ENCODE measurements at places on chromosomes 4 and X.

GRCh38 chr4:25821267-25821666 is 41.5 kb downstream of the SEL1L3 start:
- no peak for DNase-seq

DNA sequence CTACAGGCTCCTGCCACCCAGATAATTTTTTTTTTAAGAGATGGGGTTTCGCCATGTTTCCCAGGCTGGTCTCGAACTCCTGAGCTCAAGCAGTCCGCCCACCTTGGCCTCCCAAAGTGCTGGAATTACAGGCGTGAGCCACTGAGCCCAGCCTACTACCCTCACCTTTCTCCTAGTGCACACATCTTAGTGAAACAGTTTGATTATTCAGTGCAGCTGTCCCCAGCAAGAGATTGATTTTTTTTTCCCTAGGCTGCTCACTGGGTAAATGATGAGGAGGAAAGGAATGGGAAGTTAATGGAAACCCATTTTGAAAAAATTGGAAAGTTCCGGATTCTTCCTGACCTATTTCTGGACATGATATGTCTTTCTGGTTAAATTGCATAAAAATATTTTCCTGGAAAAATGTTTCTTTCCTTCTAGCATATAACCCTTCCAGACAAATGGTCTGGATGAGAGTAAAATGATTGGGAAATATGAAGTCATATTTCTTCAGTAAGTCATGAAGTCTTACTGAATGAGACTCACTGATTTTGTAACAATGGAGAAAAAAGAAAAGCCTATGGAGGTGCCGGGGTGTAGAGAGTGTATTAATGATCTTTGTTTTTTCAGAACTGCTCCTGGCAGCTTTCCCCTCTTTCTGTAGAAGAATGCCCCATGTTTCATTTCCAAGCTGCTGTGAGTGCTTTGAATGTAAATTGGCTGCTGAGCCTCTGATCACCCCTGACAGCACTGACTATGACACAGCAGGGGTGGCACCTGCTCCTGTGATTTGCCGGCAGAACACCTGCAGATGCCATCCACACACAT is 19.5 kb upstream of the ZNF41 start:
- DNase-seq: no peak

- no peak for DNase-seq
These were observed 115.0 kb upstream of the KCNIP4 start for GRCh38 chr4:22063613-22064012.

DNA sequence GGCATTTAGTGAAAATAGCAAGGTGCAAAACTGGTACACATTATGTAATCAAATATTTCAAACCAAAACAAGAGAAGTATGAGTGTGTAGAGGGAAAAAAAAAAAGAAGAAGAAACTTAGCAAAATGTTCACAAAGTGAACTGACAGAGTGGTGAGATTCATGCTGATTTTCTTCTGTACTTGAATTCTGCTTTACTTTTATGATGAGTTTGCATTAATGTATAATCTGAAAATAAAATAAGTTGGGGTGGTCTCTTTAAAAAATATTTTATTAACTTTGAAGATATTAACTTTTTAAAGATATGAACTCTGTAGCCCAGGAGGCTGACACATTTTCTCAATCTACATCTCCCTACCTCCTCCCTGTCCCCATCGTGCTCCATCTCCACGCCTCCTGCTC is 185.1 kb downstream of the QDPR start:
- DNase-seq: no peak

GRCh38 chrX:119760026-119760877 is 1.9 kb downstream of the SOWAHD start:
- DNase-seq: no peak

- DNase-seq: no peak
These were observed 133.6 kb upstream of the GRPR start for GRCh38 chrX:15989716-15990115.

DNA sequence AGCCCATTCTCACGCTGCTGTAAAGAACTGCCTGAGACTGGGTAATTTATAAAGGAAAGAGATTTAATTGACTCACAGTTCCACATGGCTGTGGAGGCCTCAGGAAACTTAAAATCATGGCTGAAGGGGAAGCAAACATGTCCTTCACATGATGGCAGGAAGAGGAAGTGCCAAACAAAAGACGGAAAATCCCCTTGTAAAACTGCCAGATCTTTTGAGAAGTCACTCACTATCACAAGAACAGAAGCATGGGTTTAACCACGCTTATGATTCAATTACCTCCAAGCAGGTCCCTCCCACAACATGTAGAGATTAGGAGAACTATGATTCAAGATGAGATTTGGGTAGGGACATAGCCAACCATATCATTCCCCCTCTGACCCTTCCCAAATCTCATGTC is 335.5 kb downstream of the IL15 start:
- DNase-seq: no peak

DNA sequence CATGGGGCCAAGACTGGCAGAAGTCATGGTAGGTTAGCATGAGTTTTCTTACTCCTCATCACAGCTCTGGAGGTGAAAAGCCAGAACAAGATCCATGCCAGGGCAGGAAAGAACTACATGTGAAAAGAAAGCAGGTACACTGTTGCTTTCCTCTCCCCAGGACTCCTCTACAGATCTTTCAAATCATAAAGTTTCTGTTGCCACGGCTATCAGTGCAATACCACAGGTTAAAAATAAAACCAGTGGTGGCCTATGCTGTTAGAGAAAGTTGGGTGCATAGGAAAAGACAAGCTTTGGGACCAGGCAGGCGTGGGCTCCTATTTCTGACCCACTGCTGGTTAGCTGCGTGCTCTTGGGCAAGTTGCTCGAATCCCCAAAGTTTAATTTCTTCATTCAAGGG is 81.4 kb downstream of the SH3RF1 start:
- DNase-seq: no peak

- no peak for DNase-seq
These were observed 43.5 kb upstream of the CITED1 start for GRCh38 chrX:72349190-72349589.

GRCh38 chr4:158624889-158625478 is 46.7 kb downstream of the C4orf46 start:
- peak; percentile 42 for DNase-seq

DNA sequence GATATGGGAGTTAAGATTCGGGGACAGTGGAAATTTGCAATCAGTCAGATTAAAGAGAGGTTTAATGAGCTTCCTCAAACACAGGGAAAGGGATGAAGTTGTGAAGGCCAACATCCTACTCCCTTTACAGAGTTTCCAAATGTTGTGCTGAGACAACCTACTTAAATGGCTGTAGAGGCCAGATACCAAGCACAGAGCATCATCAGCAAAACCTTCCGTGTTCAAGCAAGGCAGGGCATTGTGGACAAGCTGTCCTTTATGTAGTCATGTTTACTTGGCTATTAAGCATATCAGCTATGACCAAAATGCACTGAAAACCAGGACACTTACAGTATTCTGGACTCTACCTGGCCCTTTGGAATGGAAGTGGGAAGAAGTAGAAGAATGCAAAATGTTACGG is 197.3 kb downstream of the DMD start:
- no peak for DNase-seq

GRCh38 chr4:7890635-7891393 is 48.8 kb downstream of the AFAP1 start:
- no peak for DNase-seq

GRCh38 chrX:133440797-133441163 is 25.5 kb upstream of the GPC4 start:
- no peak for DNase-seq

- no peak for DNase-seq
These were observed 143.9 kb upstream of the DIPK2B start for GRCh38 chrX:45344594-45344993.

DNA sequence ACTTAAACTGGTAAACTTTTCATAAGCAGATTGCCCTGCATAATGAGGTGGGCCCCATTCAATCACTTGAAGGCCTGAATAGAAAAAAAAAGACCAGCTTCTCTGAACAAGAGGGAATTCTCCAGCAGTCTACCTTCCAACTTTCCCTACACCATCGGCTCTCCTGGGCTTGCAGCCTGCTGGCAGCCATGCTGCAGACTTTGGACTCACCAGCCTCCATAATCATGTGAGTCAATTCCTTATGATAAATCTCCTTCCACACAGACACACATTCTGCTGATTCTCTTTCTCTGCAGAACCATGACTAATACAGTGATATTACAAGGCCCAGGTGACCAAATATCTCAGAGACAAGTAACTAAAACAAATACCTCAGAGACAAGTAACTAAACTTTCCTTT is 113.8 kb upstream of the WDR17 start:
- DNase-seq: no peak

GRCh38 chr4:41280010-41280409 is 23.3 kb downstream of the UCHL1 start:
- DNase-seq: no peak

GRCh38 chr4:140463182-140463581 is 34.9 kb downstream of the MGAT4D start:
- no peak for DNase-seq

DNA sequence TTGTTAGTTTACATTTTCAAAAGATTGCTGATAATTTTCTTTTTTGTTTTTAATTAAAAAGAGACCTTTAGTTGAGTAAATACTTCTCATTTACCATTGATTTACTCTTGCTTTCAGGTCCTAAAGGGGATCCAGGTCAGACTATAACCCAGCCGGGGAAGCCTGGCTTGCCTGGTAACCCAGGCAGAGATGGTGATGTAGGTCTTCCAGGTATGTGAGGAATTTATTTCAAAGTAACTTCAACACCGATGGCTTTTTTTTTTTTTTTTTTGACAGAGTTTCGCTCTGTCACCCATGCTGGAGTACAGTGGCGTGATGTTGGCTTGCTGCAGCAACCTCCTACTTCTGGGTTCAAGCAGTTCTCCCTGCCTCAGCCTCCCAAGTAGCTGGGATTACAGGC is 135.1 kb downstream of the IRS4 start:
- peak; percentile 3 for DNase-seq

DNA sequence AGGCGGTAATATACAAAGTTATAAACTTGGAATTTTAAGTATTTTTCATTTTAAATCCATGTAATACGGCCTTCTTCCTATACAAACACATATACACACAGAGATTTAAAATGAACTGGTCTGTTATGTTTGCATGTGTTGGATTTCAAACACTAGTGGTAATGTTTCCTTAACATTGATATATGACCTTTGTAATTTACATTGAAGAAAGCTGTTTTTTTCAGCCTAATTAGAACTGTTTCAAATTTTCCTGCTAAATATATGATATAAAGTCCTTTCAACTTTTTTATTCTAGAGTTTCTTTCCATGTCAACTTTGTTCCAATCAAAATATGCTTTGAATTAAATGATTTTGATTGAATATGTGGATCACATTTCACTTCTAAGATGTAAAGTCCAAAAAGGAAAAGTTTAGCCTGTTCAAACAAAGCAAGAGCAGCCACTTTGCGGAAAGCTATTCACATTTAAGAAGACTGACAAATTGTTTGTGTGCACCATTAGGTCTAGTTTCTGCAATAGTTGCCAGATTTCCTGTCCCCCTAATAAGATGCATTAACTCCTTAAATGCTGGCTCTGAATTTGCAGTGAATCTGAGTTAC is 226.0 kb upstream of the MAB21L2 start:
- DNase-seq: no peak

DNA sequence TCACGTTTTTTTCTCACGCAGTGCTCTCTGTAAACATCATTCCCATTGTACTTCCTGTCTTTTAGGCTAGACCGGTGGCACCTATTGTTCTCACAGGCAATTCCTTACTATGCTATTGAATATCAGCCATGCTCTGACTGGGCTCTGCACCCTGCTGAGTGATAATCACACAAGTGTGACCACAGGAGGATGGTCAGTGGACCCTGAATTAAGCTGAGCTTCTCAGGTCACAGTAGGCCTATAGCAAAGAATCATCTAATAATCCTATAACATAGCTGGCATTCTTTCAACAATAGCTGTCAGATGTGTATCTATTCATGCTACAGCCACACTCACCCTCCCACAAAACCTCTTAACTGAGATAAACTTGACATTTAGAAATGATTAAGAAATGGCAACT is 2399.8 kb upstream of the TENM3 start:
- DNase-seq: no peak

DNA sequence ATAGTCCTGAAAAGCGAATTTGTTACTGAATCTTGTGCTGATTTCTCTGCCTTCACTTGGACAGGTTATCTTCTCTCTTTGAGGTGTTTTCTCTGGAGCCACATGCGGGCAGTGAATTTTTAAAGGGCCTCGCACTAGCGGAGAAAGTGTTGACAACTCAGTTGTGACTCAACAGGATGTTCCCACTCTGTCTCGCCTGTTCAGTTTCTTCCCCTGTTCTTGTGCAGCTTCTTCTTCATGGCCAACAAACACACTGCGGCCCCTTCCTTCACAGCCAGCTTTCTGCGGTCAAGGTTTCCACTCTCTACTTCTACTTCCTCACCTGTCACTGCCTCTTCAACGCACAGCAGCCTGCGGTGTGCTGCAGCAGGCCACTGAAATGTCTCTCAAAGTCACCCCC is 1.1 kb upstream of the SHROOM4 start:
- DNase-seq: no peak

- DNase-seq: no peak
These were observed 9.0 kb downstream of the LRPAP1 start for GRCh38 chr4:3523146-3523627.

GRCh38 chr4:23782778-23783437 is 106.9 kb downstream of the PPARGC1A start:
- DNase-seq: no peak

DNA sequence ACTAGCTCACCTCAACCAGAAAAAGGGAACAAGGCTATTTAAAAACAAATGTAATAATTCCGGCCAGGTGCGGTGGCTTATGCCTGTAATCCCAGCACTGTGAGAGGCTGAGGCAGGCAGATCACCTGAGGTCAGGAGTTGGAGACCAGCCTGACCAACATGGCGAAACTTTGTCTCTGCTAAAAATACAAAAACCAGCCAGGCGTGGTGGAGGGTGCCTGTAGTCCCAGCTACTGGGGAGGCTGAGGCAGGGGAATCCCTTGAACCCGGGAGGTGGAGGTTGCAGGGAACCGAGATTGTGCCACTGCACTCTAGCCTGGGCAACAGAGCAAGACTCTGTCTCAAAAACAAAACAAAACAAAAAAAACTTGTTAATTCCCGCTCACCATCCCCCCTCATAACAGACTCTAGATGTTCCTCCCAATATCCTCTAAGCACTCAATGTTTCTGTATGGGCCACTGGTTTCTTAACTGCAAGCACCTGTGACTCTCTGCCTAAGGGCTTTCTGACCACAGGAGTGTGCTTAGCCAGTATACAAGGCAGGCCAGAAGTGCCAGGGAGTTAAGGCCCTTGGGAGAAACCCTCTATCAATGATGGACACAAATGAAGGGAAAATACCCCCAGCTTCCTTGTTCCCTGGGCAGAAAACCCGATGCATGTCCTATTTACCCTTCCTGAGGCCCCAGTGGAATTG is 21.0 kb upstream of the THOC2 start:
- no peak for DNase-seq

- DNase-seq: no peak
These were observed 2.0 kb downstream of the CHIC2 start for GRCh38 chr4:54062392-54062791.

- DNase-seq: no peak
These were observed 170.0 kb downstream of the RELL1 start for GRCh38 chr4:37516057-37516775.

DNA sequence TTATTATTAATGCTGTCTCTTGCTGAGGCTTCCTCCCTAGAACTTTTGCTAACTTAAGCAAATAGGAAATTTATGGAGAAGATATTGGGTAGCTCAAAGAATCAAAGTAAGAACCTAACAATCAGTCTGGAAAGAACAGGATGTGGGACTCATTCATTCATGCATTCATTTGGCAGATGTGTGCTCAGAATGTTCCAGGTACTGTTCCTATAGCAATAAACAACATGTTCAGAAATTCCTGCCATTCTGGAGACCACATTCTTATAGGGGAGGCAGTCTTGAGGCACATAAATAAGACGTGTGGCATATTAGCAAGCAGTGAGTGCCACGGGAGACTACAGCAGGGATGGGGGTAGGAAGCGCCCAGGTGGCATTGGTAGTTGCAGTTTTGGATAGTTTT is 5.0 kb downstream of the GRK4 start:
- DNase-seq: no peak

Measured in NT2/D1 (cell line).